ENCODE measurements at places on chromosomes 3 and 15.

DNA sequence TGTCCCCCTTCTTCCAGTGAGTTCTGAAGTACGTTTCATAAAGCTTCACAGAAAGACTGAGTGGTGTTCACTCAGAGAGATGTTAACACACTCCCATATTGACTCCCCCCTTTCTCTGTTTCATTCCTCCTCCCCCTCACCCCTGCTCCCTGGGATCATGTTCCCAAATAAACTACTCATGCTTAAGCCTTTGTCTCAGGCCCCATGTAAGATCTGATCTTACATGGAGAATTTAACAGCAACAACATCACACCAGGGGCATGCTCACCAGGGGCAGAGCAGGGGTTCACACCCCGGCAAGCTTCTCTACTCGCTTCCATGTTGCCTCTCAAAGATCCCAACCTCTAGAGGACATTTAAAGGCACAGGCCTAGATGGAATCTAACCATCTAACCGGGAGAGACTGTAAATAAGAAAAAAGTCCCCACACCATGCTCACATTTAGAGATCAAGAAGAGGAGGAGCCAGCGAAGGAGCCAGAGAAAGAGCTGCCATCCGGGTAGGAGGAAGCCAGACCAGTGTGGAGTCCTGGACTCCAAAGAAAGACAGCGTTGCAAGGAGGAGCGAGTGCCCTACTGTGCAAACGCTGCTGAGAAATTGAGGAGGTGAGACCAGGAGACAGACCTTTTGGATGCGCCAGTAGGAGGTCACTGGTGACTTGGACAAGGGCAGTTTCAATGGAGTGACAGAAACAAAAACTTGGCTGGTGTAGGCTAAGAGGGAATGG, 21.4 kb upstream of the SRP14 start:
- DNase-seq = no peak

DNA sequence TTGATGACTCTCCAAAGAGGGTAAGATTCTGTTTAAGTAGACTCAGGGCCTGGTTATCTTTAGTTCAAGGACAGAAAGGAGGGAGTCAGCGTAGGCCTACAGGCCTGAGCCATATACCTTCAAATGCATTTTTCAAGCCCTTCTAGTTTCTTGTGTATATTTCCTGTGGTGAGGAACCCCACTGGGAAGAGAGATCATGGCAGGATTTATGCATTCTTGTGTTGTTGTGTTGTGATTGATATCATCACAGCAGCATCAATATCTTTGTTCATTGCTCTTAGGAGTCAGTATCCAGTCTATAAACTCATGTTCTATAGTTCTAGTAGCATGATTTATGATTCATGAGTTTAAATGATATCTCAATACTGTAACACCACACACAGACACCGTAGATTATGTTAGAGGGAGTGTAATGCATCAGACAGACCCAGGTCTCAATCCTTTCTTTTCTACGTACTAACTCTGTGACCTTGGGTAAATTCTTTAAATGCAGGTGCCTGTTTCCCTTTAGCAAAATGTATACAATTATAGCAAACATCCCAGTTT, 427.5 kb downstream of the PDCD6IP start:
- no peak for DNase-seq

DNA sequence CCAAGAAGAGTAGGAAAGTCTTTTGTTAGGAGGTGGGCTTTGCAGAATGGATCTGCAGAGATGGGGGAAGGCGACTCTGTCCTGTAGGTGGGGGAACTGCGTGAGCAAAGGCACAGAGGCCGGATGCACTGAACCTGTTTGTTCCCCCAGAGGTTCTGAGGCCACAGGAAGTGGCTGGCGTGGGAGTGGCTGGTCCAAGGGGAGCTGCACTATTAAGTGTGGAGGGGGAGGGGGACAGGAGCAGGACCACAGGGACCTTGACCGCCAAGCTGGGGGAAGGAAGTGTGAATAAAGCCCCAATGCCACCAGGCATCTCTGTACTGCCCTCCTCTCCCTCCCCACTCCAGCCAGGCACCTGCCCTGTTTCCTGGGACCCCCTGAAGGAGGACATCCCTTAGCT, 51.8 kb downstream of the CYP11A1 start:
- no peak for DNase-seq

DNA sequence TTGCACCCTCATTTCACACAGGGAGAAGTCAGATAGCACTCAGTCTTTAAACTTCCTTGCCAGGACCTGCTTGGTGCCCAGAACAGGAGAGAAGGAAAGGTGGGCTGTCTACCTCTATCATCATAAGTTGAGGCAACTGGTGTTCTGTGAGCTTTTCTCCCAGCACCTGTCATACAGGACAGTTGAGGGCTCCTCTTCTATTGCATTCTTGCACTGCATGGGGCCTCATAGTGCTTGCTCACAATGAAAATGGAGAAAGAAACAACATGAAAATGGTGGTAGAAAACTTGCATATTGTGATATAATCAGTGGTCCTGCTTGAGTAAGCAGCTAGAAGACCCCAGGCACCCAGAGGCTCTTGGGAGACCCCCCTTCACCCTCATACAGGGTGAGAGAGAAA, 311.7 kb upstream of the GOLIM4 start:
- DNase-seq = no peak

DNA sequence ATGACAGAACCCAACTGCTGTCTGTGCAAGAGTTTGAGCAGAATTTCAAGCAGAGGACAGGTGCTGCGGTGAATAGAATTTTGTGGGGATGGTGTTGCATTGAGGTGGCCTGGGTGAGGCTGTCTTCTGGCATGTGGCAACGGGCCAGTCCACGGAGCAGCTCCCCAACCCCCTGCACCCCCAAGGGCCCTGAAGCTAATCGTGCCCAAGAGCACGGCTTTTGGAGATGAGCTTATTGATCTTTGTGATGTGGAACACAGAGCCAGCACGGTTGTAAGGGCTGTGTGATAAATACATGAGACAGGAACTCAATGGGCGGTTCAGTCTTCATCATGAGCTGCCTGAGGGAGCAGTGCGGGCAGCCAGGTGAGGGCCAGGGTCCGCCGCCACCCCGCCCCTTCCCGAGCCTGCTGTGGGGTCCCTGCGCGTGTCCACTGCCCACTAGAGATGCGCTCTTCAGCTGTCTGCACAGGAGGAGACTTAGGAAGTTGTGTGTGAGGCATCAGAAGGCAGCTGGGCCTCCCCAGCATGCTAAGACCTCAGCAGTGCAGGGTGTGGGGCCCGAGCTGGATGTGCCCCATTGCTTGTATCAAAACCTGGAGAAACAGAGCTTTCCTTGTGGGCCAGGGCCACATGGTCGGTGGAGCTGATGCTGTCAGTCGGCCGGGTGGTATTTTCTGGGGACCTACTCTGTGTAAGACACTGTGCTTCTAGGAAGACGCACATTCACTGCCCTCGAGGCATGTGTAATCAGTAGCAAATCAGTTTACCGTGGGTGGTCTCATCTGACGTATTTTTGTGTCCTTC, 90.5 kb downstream of the CHRNA7 start:
- DNase-seq = no peak

GRCh38 chr15:76140074-76140464, 80.3 kb downstream of the TMEM266 start:
- DNase-seq = no peak

DNA sequence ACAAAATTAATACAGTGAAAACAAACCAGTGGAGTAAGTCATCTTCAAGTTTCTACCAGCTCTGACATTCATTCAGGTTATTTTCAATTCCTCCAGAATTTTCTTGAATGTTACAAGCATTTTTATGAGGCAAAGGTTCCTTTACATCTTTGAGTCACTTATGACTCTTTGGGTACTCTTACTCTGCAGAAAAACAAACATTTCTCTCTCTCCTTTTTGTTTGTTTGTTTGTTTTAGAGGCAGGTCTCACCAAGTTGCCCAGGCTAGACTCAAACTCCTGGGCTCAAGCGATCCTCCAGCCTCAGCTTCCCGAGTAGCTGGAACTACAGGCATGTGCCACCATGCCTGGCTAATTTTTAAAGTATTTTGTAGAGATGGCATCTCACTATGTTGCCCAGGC, 233.5 kb downstream of the ADAMTSL3 start:
- DNase-seq = no peak

- no peak for DNase-seq
Observed at GRCh38 chr3:181715571-181716340, 4.0 kb downstream of the SOX2 start.

GRCh38 chr15:96353416-96353929, 23.0 kb downstream of the NR2F2 start:
- no peak for DNase-seq

DNA sequence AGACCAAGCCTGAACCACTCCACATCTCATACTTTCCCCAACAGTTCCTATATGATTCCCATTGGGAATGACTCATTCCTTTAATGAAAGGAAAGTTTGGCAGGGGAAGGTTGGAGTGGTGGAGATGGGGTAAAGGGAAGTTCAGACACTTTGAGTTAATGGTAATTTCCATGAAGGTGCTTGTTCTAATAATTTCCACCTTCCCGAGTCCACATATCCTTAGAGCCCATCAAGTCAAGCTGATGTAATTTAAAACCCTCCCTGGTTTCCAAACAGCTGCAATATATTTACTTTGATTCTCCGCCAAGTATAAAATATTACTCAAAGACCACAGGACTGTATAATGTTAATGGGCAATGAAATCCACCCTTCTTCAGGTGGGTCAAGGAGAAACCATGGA, 95.0 kb upstream of the GALNT15 start:
- no peak for DNase-seq

DNA sequence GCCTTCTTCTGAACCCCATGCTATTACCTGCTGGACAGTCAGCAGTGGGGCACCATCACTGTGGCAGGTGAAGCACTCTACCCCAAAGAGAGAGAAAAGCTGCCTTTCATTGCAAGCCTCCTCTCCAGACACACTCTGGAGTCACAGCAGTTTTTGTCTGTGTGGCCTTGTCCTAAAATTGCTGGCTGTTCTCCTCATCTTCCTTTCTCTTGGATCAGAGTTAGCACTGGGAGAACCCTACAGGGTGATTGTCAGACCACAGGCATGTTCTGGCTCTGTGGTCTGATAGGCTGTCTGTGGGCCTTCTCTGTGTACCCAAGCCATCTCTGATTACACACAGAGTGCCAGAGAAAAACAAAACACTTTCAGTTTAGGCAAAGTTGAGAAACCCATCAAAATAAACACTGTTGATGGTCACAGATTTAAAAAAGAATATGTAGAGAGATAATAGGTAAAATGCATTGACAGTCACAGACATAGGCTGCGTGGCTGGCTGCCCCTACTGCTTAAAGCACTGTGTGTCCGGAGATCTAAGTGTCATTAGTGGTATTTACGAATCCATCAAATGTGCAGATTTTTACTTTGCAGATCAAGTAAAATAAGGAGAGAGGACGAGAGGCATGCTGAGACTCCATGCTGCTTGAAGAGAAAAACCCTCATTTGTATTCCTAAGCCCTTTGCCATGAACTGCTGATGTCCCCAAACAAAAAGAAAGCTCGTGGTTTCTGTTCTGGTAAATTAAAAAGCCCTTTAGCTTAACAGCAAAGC, 689.9 kb downstream of the TUSC7 start:
- peak; percentile 16 for DNase-seq

- DNase-seq = no peak
Observed at GRCh38 chr3:70853161-70853944, 540.9 kb upstream of the MDFIC2 start.

- no peak for DNase-seq
Observed at GRCh38 chr3:141235661-141236171, 4.1 kb downstream of the PXYLP1 start.

DNA sequence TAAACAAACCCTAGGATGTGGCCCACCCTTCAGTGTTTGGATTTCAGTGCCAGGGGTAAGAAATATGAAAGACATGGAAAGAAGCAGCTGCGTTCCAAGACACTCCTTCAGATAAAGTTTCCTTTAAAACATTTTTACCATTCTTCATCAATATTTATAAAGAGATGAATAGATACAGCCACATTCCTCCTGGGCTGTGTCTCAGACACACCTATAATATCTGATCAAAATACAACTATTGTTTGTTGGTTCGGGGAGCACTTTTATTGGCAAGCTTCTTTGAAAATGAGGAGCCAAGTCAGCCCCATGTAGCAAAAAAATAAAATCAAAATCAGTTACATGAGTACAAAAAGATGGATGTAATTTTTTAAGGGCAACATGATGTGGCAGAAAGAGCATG, 53.2 kb downstream of the RPL22L1 start:
- DNase-seq = no peak

- DNase-seq = no peak
Observed at GRCh38 chr15:83587091-83587490, 66.8 kb upstream of the ADAMTSL3 start.

DNA sequence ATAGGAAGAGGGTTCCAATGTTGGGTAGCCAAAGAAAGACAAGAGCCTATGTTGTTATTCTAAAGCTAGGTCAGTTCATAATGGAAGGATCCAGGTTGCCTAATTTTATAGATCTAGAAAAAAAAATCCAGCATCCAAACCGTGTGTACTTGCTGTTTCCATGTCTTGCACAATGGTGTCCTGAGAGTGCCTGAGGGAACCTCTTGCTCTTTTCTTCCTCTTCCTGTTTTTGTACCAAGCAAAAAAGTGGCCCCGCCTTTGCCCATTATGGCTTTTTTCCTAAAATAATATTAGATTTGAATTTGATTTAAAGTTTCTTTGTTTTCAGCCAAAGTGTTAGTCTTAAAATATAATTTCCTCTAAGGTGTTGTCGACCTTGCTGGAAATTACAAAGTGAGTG, 224.4 kb downstream of the RYR3 start:
- no peak for DNase-seq

DNA sequence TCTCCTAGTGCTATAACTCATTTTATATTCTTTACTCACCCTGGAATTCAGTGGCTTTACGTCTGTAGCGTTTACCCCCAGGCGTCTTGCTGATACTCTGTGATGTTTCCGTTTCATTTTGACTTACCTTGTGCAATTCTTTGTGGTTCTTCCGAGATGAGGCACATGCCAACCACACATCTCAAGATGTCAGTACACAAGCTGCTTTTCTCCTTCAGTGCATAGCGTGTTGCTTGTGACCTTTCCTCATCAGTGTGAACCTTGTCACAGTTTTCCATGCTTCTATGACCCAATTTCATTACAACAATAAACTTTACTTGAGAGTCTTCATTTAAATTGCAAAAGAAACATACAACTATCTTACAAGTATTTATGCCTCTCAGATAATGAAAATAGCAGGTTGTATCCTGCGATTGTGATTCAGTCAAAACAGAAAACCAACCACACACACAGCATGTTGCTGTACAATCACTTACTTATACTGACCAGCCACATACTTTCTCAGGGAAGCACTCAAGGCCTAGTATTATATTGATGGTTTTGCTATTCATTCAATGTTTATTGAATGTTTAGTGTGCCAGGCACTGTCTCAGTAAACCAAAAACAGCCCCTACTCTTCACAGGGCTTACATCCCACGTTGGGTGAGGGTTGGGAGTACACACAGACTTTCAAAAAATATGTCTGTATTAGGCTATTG, 4.6 kb upstream of the TBL1XR1 start:
- no peak for DNase-seq

- no peak for DNase-seq
Observed at GRCh38 chr15:52527911-52528563, 643 bp downstream of the MYO5A start.
